ENCODE measurements at places on chromosomes 3 and 15.

DNA sequence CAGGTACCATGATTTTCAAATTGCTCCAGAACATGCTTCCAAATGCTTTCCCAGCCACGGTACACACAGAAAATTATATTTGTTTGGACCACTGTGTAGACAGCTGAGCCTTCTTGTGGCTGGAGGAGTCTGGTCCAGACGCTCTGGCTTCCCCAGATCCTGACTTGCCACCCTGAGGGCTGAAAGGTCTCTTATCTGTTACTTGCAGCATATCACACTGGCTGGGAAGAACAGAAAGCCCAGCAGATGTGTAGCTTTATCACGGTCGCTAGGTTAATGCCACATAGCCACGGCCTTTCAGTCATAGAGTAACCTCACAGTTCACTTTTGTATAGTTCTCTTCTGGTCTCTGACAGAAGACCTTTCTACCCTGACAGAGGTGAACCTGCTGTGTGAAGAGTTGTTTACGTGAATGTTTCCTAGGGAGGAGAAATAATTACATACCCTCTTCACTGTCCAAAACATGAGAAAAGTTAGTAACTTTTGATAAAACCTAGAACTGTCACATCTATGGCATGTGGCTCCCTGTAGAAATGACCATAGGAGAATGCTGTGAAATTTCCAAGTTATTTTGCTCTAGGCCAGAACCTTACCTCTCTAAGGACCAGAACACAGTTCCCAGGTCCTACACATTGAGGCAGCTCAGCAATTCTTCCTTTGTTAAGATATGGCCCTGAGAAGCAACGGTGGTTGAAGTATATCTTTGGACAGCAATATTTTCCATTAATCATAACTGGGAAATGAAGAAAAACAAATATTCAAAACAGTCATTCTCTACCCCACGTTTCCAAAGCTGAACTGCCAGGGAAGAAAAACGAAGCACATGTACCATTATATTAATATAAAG lies 15.8 kb upstream of the STIMATE start:
- no peak for DNase-seq

GRCh38 chr15:64985366-64986033 lies 4.2 kb downstream of the SPG21 start:
- no peak for DNase-seq

- DNase-seq, result no peak
These were observed 859 bp downstream of the RORA start for GRCh38 chr15:61227950-61228936.

DNA sequence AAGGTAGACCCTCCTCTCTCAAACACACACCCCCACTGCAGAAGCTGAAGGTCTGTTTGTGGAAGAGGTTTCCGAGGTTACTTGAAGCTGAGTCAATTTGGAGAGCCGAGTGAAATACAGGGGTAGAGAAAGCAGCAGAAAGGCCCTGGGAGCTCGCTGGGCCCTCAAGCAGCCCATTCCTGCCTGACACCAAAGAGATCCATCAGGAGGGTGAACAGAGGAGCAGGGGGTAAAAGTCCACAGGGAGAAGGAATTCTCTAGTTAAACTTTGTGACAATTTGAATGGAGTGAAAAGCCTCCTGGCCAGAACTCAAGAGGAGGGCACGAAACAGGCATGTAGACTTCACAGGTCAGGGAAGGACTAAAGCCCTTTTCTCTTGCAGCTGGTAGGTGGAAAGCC lies 13.6 kb upstream of the SLC27A2 start:
- no peak for DNase-seq

- no peak for DNase-seq
These were observed 7.9 kb upstream of the SPPL2A start for GRCh38 chr15:50773389-50773788.

DNA sequence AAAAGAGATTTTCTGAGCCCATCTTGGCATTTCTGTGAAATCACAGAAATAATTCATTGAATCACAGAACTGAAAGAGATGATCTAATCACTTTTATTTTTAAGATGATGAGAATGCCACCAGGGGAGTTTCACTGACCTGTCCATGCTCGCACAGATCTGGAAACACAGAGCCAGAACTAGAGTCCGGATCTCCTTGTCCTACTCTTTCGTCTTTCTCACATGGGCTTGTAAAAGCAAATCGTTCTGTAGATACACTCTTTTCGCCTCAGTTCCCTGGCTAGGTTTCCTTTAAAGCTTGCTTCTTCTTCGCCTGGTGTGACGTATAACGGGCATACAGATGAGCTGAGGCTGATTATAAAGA lies 122.5 kb upstream of the SPRED1 start:
- DNase-seq, result no peak

- no peak for DNase-seq
These were observed 71.8 kb downstream of the THSD4 start for GRCh38 chr15:71187078-71187477.

GRCh38 chr15:75195122-75195765 lies 6.4 kb upstream of the C15orf39 start:
- DNase-seq, result peak; percentile 74

DNA sequence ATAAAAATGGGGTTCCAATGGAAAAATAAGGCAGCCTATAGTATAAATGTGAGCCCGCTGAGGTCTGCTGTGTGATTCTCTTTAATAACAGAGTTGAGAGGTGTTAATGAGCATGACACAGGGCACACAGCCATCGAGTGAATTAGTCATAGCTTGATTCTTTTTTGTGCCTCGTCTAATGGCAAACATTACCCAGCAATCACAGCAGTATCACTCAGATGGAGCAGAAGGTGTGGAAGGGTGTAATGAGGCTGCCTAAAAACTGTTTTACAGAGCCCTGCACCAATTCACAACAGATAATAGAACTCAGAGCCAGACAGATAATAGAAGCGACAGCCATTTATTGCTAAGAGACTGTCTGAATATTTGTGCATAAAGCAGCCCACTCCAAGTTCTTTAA lies 178.6 kb upstream of the TPRG1 start:
- no peak for DNase-seq

GRCh38 chr3:45272032-45272810 lies 46.1 kb upstream of the TMEM158 start:
- DNase-seq, result no peak

- DNase-seq, result peak; percentile 85
These were observed 288.6 kb downstream of the UACA start for GRCh38 chr15:70474471-70475406.

- no peak for DNase-seq
These were observed 30.5 kb downstream of the TNK2 start for GRCh38 chr3:195877767-195878423.
